ENCODE measurements at places on chromosomes 7 and 10. TPM values are rescaled to one million over a fixed set of nuclear protein-coding genes. Genes with fewer than 3 reads are reported as not detected.

Gene GPR85
- 5.4 TPM for total RNA-seq

Gene MYL10
- not detected for total RNA-seq

Gene NMT2
- 68.3 TPM for total RNA-seq

Gene PDZD8
- total RNA-seq, result 49.6 TPM

Gene HYAL4
- total RNA-seq, result 3.6 TPM

Gene UCN3
- total RNA-seq, result not detected

Gene CYP2C8
- total RNA-seq, result 8.2 TPM

Gene ABCB1
- total RNA-seq, result 8.6 TPM

Gene OR2A1
- 0.37 TPM for total RNA-seq

DNA sequence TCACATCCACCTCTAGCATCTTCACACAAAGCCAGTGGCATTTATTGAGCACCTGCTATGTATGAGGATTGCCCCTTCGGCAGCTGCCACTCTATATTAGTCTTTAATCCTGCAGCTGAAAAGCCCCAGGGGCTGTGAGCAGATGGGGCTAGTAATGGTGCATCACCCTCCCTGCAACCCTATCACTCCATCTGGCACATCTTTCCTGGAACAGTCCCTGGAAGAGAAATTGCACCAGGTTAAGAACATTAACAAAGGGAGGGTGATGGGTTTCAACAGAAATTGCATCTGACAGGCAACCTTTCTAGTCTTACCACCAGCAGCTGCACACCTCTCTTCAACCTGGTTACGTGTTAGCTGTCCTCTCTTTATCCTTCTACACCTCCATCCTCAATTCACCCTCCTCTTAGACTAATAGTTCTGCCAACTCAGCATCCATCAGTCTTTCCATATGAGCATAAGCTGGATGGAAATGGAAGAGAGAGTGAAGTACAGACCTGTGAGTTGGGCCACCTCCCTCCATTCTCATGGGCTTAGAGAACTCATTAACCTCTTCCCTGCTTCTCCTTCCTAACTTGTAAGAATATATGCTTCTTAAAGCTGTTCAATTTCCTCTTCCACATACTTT lies 168.6 kb upstream of the NEBL start:
- H3K4me3 ChIP-seq, result no peak overlapping the region
- H3K4me1 ChIP-seq, result no peaks in the 10 kb centered on the region
- no peak for DNase-seq
- no peaks in the 10 kb centered on the region for H3K36me3 ChIP-seq
- no peak overlapping the region for H3K27ac ChIP-seq

GRCh38 chr10:76082956-76083355 lies 651.5 kb downstream of the LRMDA start:
- no peak for DNase-seq
- H3K27ac ChIP-seq, result no peak overlapping the region
- H3K27me3 ChIP-seq, result no peaks in the 10 kb centered on the region
- H3K4me1 ChIP-seq, result peaks cover 14% of the 10 kb centered on the region

DNA sequence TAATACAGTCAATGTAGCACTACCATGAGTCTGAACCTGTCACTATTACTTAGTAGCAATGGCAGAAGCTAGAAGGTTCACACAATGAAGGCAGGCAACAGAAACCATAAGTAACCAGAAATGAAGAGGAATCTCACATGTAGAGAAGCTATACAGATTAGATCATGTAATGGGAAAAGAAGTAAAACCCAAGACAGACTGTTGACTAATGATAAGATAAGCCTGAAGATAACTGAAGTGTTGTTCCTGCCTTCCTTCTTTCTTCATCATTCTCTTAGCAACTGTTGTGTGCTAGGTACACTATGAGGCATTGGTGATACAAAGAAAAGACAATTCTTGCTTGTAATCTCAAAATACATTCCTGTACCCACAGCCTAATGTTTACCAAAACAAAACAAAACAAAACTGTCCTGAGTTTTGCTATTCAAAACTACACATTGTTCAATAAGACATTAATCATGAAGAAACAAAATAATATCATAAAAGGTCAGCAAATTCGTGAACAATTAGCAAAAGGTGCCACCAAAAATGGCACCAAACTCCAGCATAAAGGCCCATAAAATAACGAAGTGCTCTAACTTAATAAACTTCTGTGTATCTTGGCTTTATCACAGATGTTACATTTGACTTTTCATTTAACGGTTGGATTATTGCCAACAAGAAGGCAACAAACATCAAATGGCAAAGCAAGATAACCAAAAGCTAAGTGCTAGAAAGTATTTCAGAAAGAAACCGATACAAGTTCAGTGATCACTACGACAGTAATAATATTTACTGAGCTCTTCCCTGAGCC lies 27.1 kb downstream of the ZNF800 start:
- no peak overlapping the region for H3K27ac ChIP-seq
- no peaks in the 10 kb centered on the region for H3K4me1 ChIP-seq
- no peaks in the 10 kb centered on the region for H3K27me3 ChIP-seq
- H3K4me3 ChIP-seq, result no peak overlapping the region
- no peaks in the 10 kb centered on the region for H3K36me3 ChIP-seq
- DNase-seq, result no peak

- DNase-seq, result no peak
- no peaks in the 10 kb centered on the region for H3K36me3 ChIP-seq
- no peak overlapping the region for H3K4me3 ChIP-seq
- H3K27me3 ChIP-seq, result no peaks in the 10 kb centered on the region
Measured at GRCh38 chr7:42351316-42351935, 114.4 kb upstream of the GLI3 start.

DNA sequence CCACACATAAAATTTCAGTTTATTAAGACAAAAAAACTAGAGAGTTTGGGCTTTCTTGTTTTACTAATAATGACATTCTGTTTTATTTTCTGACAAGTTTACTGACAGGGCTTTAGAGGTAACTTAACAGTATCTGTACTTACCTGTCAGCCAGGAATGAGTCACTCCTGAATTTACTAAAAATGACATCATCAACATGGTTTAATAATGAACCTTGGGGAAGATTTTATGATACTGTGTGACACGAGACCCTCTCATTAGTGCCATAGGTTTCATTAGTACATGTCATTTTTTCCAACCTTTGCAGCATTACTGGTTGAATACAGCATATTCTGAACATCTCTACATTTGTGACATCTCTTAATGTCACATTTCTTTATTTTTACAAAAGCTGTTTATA lies 131.1 kb downstream of the KCND2 start:
- H3K27me3 ChIP-seq, result no peaks in the 10 kb centered on the region
- no peaks in the 10 kb centered on the region for H3K36me3 ChIP-seq
- DNase-seq, result no peak
- H3K27ac ChIP-seq, result no peak overlapping the region
- no peaks in the 10 kb centered on the region for H3K4me1 ChIP-seq

- DNase-seq, result no peak
- no peaks in the 10 kb centered on the region for H3K36me3 ChIP-seq
- no peak overlapping the region for H3K27ac ChIP-seq
- H3K27me3 ChIP-seq, result no peaks in the 10 kb centered on the region
Measured at GRCh38 chr7:126227643-126228042, 1025.1 kb downstream of the GRM8 start.

DNA sequence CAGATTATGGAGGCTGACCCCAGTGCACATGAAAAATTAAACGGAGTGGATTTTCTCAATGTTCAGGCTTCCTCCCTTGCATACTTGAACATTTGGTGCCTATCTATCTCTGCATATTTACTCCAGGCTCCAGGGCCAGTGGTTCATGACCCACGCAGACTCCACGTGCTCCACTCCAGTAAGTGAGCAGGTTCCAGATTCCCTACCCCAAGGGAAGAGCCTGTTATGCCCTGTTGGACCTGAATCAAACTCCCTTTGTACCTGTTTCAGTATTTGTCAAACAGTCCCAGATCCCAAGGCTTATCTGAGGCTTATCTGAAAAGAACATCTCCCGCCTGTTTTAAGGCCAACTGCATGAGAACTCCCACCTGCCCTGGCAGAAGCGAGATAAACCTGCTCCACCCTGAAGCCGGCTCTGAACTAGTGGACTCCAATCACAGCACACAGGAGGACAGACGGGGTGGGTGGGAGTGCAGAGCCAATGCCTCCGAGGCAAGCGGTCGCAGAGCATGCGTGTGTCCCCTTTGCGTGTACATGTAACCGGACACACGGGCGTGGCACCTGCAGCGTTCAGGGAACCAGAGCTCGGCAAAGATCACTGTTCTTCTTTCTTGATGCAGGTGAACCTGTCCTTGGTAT lies 2.3 kb upstream of the FUOM start:
- H3K27me3 ChIP-seq, result no peaks in the 10 kb centered on the region
- peaks cover 9% of the 10 kb centered on the region for H3K4me1 ChIP-seq
- no peaks in the 10 kb centered on the region for H3K36me3 ChIP-seq
- DNase-seq, result no peak
- no peak overlapping the region for H3K27ac ChIP-seq

DNA sequence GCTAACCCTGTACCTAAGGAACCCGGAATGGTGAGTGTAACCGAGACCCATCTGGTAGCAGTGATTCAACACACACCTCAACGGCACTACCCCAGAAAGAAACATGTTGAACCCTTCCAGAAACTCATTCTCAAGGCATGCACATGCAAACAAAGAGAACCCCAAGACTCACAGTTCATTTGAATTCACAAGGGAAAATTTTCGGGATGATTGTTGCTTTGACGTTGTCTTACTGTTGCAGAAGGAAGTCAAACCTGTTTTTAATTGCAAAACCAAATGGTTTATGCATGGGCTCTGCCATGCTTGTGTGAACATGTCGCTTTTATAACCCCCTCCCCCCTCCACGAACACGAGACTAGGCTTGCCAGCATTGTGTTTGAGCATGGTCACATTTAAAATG lies 539.7 kb downstream of the GATA3 start:
- H3K27me3 ChIP-seq, result no peaks in the 10 kb centered on the region
- no peaks in the 10 kb centered on the region for H3K36me3 ChIP-seq
- no peak for DNase-seq
- no peak overlapping the region for H3K27ac ChIP-seq

- no peak for DNase-seq
- H3K36me3 ChIP-seq, result no peaks in the 10 kb centered on the region
Measured at GRCh38 chr7:9029681-9030530, 596.5 kb downstream of the NXPH1 start.

DNA sequence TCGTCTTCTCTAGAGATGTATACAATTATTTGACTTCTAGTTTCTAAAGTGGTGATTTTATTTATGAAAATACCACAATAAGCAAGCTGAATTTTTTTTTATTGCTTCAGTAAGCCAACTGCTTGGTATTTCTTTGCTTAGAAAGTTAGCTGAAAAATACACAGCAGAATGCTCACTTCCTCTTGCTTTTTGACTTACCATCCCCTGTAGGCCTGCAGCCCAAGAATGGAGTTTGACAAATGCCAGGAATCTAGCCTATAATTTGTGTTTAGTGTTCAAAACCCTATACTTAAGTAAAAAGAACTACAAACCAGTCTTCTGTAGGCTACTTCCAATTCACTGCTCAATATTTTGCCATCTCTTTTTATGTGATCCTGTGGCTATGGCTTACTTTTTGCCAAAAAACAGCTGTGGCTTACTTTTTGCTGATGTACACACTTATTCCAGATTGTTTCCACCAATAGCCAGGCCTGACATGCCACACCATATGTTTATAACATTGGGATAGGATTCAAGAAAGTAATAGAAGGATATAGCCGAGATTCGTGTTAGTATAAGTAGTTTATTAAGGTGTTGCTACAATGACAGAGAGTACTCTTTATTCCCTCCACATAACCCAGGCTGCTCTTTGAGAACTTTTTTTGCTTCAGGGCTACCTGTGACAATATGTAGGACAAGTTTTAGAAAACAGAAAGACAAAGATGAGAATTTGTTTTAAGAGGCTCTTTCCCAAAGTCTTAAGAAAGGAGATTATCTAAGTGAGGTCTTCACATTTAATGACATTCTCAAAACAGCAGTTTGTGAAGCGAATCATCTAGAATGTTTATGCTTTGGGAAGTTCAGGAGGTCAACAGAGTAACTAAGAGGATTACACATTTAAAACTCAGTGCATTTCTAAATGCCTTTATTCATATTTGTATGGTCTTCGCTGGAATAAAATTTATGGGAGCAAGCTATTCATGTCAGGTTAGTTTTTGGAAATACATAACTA lies 263.9 kb upstream of the FZD1 start:
- no peak overlapping the region for H3K4me3 ChIP-seq
- no peak overlapping the region for H3K27ac ChIP-seq
- no peaks in the 10 kb centered on the region for H3K27me3 ChIP-seq
- DNase-seq, result no peak
- no peaks in the 10 kb centered on the region for H3K36me3 ChIP-seq

GRCh38 chr10:127963136-127963535 lies 56.2 kb downstream of the PTPRE start:
- H3K4me3 ChIP-seq, result no peak overlapping the region
- no peak for DNase-seq
- no peaks in the 10 kb centered on the region for H3K36me3 ChIP-seq

- no peak overlapping the region for H3K27ac ChIP-seq
- no peak overlapping the region for H3K4me3 ChIP-seq
- no peak for DNase-seq
- no peaks in the 10 kb centered on the region for H3K27me3 ChIP-seq
Measured at GRCh38 chr7:43791665-43792064, 33.2 kb downstream of the BLVRA start.

- DNase-seq, result no peak
- H3K27me3 ChIP-seq, result no peaks in the 10 kb centered on the region
- no peak overlapping the region for H3K27ac ChIP-seq
- no peaks in the 10 kb centered on the region for H3K36me3 ChIP-seq
- no peak overlapping the region for H3K4me3 ChIP-seq
- H3K4me1 ChIP-seq, result no peaks in the 10 kb centered on the region
Measured at GRCh38 chr7:40402661-40403060, 267.9 kb downstream of the SUGCT start.

DNA sequence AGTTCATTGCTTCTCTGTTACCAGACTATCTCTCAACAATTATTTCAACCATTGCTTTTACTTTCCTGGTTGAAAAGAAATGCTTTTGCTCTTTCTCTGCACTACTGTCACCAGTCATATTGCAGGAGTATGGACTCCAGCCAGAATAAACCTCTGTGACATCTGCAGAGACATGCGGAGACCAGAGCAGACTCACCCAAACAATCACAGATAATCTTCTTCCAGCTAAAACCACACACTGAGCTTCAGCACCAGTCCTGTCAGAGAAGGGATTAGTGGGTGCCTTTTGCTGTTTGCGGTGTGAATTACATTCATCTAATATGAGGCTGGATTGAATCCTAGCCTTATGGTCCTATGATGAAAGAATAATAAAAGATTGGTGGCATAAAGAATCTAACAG lies 258.6 kb downstream of the CNTNAP2 start:
- no peaks in the 10 kb centered on the region for H3K36me3 ChIP-seq
- no peak for DNase-seq
- H3K27ac ChIP-seq, result no peak overlapping the region
- no peak overlapping the region for H3K4me3 ChIP-seq
- H3K27me3 ChIP-seq, result no peaks in the 10 kb centered on the region

- no peaks in the 10 kb centered on the region for H3K4me1 ChIP-seq
- H3K27ac ChIP-seq, result no peak overlapping the region
- H3K36me3 ChIP-seq, result no peaks in the 10 kb centered on the region
- H3K27me3 ChIP-seq, result no peaks in the 10 kb centered on the region
- DNase-seq, result no peak
Measured at GRCh38 chr10:17407047-17407446, 47.3 kb downstream of the ST8SIA6 start.
